ENCODE measurements at places on chromosomes 11 and 22. TPM values are rescaled to one million over a fixed set of nuclear protein-coding genes. Genes with fewer than 3 reads are reported as not detected.

DNA sequence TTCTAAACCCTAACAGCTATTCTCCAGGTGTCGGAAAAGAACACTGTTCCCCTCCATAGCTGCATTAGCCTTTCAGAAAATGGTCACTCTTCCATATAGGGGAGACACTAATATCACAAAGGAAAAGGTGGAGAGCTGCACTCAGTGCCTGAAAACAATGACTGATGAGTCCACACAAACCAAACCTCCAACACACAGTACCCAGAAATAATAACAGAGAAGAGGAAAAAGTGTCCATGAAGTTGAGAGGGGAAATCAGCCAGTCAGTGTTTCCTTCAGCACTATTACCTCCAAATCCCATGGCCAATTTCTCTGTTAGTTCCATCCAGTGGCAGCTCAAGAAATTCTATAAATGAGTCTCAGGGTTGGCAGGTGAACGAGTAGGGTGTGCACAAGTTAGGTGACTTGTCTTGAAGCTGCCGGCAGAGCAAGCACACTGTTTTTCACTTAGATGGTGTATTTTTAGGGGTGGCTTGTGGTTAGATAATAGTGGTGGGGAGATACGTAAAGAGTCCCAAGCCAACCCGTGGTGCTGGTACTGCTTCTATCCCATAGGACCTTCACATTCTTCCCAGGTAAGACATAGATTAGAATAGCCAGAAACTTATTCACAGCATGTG, 84.5 kb upstream of the CHRM4 start:
- DNase-seq: no peak

TSKU gene
- polyA plus RNA-seq: 51.9 TPM

PGA5 gene
- polyA plus RNA-seq: not detected

DNA sequence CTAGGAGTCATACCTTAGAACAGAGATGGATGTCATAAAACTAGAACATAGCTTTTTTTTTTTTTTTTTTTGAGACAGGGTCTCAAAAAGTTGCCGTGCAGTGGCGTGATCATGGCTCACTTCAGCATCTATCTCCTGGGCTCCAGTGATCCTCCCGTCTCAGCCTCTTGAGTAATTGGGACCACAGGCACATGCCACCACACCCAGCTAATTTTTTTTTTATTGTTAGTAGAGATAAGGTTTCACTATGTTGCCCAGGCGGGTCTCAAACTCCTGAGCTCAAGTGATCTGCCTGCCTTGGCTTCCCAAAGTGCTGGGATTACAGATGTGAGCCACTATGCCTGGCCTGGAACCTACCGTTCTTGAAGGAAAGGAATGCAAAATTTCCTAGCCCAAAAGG, 8.8 kb upstream of the CEP295 start:
- no peak for DNase-seq

- no peak for DNase-seq
These were observed 10.4 kb downstream of the IL18BP start for GRCh38 chr11:72009156-72009555.

- DNase-seq: no peak
These were observed 360.0 kb downstream of the OPCML start for GRCh38 chr11:133172349-133172748.

DNA sequence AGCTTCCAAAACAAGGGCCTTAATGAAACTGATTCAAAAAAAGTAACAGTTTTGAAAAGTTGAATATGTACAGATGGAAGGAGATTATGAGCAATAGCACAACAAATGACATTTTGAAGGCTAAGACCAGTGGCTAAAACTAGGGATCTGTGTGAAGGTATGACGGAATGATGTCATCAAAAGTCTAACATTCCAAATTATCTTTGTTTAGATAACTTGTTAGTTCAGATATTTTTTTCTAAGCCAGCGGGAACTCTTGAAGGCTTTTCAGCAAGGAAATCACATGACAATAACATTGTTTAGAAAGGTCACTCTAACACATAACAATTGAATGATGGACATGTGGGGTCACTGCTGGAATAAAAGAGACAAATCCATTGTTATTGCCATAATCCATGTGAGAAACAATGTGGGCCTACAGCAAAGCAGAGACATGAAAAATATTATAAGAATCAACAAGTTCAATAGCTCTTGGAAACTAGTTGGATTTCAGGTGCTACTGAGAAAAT, 260.5 kb downstream of the CASP12 start:
- no peak for DNase-seq

DNA sequence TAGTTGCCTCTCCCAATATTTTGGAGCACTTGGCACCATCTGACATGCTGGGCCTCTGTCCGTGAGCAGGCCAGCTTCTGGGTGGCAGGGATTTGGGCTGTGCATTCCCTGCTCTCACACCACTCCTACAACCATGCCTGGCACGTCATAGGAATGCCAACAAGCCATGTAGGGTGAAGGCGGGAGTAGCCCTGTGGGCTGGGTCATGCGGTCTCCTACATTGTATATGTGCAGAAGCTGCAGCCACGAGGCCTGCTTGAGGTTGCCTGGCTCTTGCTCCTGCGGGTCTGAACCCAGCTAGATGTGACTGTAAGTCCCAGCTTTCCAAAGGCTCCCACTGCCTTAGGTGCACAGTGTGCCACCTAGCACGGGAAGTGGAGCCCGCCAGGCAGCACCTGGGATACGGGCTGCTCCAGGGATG, 14.5 kb downstream of the MYEOV start:
- DNase-seq: no peak

DNA sequence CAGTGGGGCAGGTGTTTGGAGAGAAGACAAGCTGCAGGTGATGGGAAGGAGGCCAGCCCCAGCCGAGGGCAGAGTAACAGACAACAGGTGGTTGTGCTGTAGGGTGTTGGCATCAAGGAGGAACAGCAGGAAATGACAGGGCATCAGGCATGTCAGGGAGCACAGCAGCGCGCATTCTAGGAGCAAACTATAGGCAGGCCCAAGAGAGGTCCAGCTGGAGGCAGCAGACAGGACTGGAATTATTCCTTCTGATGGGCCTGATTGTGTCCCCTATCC, 13.6 kb downstream of the ADM start:
- no peak for DNase-seq

GRCh38 chr11:125167954-125168835, 3.6 kb downstream of the PKNOX2 start:
- no peak for DNase-seq

DNA sequence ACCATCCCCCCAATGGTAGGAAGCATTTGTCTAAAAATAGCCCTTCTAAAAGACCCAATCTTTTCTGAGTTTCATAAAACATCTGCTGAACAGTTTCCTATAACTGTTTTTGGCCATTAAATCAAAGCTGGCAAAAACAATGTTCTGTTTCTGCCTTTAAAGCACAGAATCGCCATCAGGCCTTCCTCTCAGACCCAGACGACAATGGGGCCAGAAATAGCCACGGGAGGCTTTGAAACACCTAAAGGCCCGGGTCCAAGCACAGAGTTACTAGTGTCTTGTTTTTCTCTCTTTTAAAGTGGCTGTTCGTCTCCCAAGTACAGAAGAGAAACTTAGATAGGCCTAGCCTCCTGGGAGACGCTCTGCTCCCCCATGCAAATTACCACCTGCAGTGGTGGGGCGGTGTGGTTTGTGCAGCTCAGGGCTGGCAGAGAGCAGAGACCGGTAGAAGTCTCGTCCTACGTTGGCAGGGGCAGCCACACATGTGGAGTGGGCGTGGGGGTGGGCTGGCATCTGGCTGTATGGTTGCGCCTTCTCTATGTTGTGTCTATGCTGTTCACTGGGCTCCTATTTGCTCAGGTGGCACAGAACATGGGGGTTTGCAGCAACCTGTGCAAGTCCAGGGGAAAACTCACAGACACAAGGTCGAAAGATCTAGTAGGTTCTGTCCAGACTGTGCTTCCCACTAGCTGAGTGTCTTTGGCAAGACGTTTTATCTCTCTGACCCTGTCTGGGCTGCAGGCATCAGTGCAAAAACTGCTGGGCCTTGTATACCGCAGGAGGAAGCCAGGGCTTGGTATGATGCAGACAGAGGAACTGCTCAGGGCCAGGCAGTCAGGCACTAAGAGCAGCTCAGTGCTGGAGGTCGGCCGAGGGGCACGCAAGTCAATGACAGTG, 23.6 kb upstream of the ETS1 start:
- no peak for DNase-seq
